ENCODE measurements at places on chromosomes 6 and 20.

GRCh38 chr6:158669145-158670035 lies 19.5 kb downstream of the SYTL3 start:
- no peak for DNase-seq

- DNase-seq: peak; percentile 57
Observed at GRCh38 chr6:152277826-152278329, 359.3 kb downstream of the SYNE1 start.

DNA sequence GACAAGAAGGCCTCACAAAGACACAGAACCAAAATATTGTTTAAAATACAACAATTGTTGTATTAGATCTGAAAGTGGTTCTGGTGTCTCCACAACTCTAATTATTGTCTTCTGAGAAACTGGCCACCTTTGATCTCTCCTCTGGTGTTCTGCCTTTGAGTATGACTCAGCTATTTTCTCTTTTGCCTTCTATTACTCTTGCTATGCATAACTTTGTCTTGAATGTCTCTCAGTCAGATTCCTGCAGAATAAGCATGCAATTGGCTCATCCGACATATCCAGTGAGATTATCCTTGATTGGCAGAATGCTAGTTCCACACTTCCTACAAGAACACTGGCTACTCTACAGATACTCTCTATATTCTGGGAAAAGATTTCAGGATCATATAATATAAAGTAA lies 14.3 kb upstream of the EPM2A start:
- DNase-seq: no peak

DNA sequence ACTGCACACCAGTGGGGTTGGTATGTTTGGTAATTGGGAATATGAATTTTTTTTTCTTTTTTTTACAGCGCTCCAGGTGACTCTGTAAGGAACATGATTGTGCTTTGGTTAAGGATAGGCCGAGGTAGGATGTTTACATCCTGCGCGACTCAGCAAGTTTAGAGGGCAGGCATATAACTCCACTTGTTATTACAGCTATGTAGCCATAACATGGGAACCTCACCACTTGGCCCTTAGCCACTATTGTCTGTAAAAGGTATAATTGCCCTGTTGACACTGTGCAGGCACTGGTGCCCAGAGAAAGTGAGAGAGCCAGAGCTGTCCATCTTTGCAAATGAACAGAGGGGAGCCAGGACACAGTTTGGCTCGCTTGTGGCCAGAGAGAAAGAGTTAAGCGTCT lies 172.9 kb downstream of the MCHR2 start:
- DNase-seq: no peak

GRCh38 chr20:46970937-46971630 lies 76.4 kb downstream of the EYA2 start:
- DNase-seq: no peak

GRCh38 chr6:135183532-135184440 lies 2.7 kb downstream of the MYB start:
- DNase-seq: peak; percentile 14

- DNase-seq: no peak
Observed at GRCh38 chr20:60249436-60249835, 291.2 kb downstream of the CDH26 start.
